ENCODE measurements at places on chromosomes 11 and 22. TPM values are rescaled to one million over a fixed set of nuclear protein-coding genes. Genes with fewer than 3 reads are reported as not detected.

- no peak for DNase-seq
These were observed 16.5 kb downstream of the WT1 start for GRCh38 chr11:32418836-32419235.

- no peak for DNase-seq
These were observed 5.1 kb upstream of the PHLDB1 start for GRCh38 chr11:118602331-118602730.

DNA sequence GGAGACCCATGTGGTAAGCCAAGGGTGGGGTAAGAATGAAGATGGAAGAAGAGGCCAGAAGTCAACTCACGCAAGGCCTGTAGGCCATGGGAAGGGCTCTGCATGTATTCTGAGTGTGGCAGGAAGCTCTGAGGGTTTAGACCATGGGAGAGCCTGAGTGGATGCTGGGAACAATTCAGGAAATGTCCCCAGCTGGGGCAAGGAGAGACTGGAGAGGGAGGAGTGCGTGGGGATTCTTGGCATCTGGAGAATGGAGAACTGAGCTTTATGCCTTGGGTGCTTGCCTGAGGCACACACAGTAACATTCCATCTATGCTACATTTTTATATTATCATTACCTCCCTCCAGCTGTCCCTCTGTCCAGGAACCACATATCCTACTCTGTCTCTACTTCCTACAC, 50.4 kb upstream of the CD82 start:
- DNase-seq = no peak

GRCh38 chr22:49650336-49651241, 177.1 kb downstream of the BRD1 start:
- DNase-seq = no peak

GRCh38 chr11:75365711-75366181, 14.3 kb upstream of the ARRB1 start:
- no peak for DNase-seq

- DNase-seq = peak; percentile 75
These were observed 11.9 kb upstream of the MDK start for GRCh38 chr11:46369458-46370152.

LRRC10B gene
- not detected for total RNA-seq

SPDYC gene
- not detected for total RNA-seq

Data from activated CD8-positive, alpha-beta T cell treated with anti-CD3 and anti-CD28 coated beads for 36 hours (primary cell).